ENCODE measurements at places on chromosomes 2 and 18.

DNA sequence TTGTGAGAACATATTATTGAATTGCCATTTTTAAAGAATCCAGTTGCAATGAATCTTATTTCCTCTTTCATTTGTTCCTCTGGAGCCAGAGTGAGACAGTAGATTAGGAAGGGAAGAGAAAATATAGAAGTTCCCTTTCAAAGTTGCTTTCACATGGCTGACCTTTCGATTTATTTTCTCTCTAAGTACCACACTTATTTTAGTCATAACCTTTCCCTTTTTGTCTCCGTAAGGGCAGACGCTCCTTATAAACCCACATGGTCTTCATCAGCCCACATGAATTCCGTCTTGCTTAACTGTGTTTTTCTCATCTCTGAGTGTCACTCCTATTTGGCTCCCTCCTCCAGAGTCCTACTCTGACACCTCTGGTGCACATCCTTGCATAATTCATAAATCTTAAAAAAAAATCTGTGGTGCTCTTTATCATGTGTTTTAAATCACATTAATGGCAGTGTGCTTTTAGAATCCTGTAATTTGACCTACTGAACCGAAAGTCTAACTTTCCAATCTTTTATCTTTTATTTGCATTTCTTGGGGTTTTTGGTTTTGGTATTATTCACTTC is 38.5 kb upstream of the ZNF396 start:
- no peak for DNase-seq

GRCh38 chr2:12151716-12152115 is 405.3 kb downstream of the LPIN1 start:
- DNase-seq: no peak

DNA sequence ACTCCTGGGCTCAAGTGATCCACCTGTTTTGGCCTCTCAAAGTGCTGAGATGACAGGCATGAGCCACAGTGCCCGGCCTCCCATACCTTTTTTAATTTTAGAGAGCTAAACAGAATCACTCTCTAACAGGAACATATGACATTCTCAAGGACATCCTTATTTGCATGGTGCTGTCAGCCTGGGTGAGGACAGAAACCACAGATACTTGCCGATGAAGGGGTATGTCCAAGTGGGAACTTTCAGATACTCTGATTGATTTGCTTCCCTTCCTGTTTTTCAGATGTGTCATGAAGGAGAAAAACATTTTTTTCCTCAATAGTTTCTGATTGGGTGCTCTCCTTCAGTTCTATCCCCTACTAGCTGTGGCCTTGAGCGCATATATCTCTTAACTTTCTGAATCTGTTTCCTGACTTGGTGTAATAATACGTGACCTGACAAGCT is 49.6 kb downstream of the MYO3B start:
- no peak for DNase-seq

- DNase-seq: no peak
These were observed 38.3 kb downstream of the OXER1 start for GRCh38 chr2:42725657-42726056.

GRCh38 chr2:64649626-64650025 is 4.1 kb downstream of the SERTAD2 start:
- DNase-seq: no peak

- DNase-seq: no peak
These were observed 46.9 kb downstream of the RMDN2 start for GRCh38 chr2:37971971-37972370.

- DNase-seq: no peak
These were observed 92.0 kb downstream of the ARMC9 start for GRCh38 chr2:231290321-231291015.

GRCh38 chr2:196295005-196295404 is 123.6 kb upstream of the STK17B start:
- DNase-seq: no peak

- peak; percentile 46 for DNase-seq
These were observed 21.9 kb downstream of the MRPL35 start for GRCh38 chr2:86221066-86221684.

DNA sequence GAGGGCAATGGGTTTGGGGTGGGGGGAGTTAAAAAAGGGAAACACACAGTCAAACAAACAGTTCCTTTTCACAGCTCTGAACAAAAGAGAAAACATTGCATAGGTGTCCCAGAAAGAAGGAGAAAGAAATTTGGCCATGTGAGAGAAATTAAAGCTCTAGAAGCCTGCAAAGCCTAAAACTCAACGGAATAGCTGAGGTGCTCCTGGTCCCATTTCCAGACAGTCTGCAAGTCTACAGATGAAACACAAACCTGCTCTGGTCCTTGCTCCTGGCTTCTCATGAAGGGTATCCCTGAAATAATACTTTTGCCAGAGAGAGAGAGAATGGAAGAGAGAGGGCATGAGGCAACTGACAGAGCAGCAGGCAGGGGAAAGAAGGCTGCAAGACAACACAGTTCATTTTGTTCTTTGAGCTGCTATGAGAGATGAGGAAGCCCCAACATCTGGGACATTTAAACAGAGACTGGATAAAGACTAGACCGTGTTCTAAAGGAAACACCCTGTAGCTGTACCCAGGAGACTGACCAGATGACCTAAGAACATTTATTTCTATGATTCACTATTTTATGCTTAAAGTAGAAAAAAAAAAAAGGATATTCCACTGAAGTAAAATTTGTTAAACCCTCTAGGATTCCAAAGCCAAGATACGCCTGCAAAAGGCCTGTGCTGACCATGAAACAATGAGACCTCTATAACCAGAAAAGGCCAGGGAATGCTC is 57.3 kb upstream of the CYP26B1 start:
- DNase-seq: no peak

- no peak for DNase-seq
These were observed 238.0 kb downstream of the GULP1 start for GRCh38 chr2:188529710-188530109.

- no peak for DNase-seq
These were observed 107.2 kb downstream of the RNF152 start for GRCh38 chr18:61785588-61785987.

DNA sequence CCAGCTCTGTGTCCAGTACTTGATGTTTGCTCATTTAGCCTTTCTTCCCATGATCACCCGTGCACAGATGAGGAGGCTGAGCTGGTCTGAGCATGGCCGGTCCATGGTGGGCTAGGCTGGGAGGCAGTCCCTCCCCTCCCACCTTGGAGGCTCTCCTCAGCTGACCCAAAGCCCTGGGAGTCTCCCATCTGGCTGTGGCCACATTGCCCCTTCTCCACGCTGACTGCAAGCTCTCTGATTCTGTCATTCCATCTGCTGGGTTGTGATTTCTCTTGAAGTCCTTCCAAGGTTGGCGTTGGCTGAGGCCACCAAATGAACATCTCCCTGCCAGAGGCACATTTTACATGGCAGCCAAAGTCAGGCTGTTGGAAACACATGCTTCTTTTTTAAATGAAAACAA is 44.0 kb downstream of the ACKR3 start:
- DNase-seq: no peak

- no peak for DNase-seq
These were observed 1258.0 kb upstream of the ZEB2 start for GRCh38 chr2:145777914-145778313.

- DNase-seq: no peak
These were observed 162.6 kb upstream of the SIX3 start for GRCh38 chr2:44778671-44779476.

GRCh38 chr2:153953761-153954160 is 82.0 kb downstream of the GALNT13 start:
- no peak for DNase-seq

DNA sequence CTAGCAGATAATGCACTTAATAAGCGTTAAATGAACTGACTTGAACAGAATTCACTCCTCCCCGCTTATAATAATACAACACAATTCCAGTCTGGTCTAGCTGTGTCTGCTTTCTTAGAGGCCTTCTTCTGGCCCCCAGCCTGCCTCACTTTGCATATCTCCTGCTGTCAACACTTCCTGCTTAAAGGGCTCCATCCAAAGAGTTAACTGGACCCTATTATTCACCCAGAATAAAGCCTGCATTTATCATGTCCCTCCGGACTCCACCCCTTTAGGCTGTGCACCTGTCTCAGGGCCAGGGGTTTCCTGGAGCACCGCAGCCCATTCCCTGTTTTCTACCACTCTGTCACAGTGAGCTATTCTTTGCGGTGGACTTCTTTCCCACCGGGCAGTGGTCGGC is 292.8 kb upstream of the FBXO11 start:
- no peak for DNase-seq

- DNase-seq: no peak
These were observed 13.4 kb downstream of the ATP8B1 start for GRCh38 chr18:57789759-57790158.

- no peak for DNase-seq
These were observed 161.4 kb downstream of the ZFP36L2 start for GRCh38 chr2:43065036-43065435.

DNA sequence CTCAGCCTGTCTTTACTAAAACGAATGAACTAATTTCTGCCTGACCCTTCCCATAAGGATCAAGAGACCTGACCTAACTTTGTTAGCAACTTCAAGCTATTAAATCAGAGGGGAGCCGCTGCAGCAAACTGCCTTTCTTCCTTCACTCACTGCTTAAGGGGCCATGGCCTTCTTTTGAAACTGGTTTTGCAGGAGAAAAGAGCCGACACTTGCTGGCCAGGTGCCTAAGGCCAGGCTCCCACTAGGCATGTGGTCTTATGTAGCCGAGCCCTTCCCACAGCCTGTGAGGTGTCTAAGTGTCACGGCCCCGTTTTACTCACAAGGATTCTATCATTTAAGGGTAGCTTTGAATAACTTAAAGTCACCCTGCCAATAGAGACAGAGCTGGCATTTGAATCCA is 130.8 kb downstream of the ZNF236 start:
- DNase-seq: no peak
